ENCODE measurements at places on chromosomes 3 and 15.

DNA sequence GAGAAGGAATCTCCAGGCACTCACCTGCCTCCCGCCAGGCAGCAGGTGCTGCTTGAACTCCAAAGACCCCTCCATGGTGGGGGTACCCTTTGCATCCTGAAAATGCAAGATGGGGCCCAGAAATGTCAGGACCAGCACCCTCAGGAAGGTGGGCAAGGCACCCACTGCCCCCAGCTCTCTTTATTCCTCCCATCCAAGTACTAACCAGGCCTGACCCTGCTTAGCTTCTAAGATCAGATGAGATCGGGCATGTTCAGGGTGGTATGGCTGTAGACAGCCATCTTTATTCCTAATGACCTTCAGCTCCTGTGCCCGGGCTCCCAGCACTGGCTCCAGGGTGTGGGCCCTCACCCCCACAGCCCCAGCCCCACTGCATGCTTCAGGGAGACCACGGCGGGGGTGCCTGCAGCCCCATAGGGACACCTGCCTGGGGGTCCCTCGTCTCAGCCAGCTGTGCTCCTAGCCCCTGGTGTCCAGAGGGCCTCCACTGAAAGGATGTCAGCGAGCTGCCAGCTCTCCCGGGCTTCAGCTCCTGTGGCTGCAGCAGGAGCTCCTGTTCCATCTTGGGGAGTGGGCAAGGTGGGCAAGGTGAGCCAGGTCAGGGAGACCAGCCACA lies 13.2 kb downstream of the PLA2G4B start:
- no peak for DNase-seq

DNA sequence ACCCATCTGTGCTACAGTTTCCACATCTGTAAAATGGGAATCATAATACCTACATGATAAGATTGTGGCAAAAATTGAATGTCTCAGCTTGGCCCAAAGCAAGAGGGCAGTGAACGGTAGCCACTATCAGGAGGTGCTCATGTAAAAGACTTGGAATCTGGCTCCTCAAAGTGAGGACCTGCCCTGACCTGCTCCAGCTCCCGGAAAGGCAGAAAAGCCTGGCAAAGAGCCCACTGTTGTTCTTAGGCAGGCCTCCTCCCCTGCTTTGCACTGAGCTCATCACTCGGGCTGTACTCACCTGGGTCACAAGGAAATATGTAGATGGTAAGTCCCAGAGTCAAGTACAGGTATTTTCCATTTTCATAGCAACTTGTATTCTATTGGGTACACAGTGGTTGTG lies 250.7 kb upstream of the TBL1XR1 start:
- no peak for DNase-seq

- DNase-seq = no peak
Measured at GRCh38 chr3:36893137-36893557, 51.7 kb downstream of the TRANK1 start.

GRCh38 chr3:129119365-129120100 lies 2.1 kb downstream of the RAB43 start:
- no peak for DNase-seq

DNA sequence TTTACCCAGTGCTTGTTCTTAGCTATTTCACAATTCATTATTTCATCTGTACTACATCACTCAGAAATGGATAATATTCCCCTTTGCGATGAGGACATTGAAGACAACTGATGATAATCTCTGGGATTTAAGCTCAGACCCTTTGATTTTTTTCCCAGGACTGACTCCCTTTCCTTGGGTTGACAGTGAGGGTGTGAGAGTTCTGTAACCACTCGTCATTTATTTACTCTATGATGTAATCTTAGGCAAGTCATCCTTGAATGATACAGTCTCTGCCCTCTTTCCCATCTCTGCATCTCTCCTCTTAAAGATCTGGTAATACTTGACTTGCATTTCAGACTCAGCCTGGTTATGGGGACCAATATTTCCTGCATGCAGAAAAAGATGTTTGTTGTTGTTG lies 1041.7 kb downstream of the AGBL1 start:
- no peak for DNase-seq

DNA sequence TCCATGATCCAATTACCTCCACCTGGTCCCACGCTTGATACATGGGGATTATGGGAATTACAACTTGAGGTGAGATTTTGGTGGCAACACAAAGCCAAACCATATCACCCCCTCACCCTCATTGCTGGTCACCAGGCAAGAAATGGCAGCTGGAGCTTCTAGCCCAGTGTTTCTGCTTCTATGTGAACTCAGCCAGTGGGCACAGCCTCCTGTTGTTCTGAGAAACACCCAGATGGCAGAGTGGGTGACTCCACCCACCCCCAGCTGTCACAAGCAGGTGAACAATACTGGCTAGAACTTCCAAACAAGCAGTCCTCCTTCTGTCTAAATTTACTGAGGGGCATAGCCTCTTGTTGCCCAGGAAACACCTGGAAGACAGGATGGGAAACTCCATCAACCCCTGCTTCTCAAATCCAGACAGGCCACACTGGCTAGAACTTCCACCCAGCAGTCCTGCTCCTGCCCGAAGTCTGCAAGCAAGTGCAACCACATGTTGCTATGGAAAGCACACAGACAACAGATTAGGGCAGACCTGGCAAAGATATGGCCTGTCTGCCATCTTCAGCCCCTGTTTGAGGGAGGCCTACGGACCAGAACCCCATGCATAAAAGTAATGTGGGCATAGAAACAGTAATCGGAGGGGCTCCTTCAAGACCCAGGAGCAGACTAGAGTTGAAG lies 114.1 kb downstream of the DTWD1 start:
- no peak for DNase-seq

DNA sequence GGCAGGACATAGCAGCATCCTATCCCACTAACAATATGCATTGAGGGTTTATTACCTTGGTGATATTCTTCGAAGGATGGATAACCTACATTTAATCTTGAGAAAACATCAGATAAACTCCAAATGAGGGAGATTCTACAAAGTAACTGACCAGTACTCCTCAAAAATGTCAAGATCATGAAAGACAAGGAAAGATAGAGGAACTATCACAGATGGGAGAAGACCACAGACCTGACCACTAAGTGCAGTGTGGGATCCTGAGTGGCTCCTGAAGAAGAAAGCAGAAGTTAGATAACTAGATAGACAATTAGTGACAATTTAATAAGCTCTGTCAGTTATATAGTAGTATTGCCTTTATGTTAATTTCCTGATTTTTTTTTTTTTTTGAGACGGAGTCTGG lies 17.7 kb upstream of the CGNL1 start:
- no peak for DNase-seq

DNA sequence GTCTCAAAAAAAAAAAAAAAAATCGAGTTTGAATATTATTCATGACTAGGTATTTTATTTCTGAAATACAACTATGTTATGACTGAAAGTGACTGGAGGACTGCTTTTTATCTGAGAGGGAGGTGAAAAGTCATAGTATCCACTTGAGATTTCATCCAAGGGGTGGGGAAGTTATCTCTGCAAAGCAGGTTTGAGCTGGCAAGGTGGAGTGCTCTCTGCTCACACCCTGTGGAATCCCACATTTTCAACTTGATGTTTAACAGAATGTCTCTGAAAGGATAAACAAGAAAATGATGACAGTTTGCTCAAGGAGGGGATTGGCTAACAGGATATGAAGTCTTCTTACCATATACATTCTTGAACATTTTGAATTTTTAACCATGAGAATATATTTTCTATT lies 27.3 kb upstream of the SEC62 start:
- no peak for DNase-seq

GRCh38 chr3:123816673-123817207 lies 67.4 kb downstream of the MYLK start:
- no peak for DNase-seq

GRCh38 chr15:58546066-58546591 lies 114.3 kb downstream of the LIPC start:
- DNase-seq = no peak

GRCh38 chr15:52808996-52809395 lies 18.9 kb upstream of the ONECUT1 start:
- DNase-seq = no peak

DNA sequence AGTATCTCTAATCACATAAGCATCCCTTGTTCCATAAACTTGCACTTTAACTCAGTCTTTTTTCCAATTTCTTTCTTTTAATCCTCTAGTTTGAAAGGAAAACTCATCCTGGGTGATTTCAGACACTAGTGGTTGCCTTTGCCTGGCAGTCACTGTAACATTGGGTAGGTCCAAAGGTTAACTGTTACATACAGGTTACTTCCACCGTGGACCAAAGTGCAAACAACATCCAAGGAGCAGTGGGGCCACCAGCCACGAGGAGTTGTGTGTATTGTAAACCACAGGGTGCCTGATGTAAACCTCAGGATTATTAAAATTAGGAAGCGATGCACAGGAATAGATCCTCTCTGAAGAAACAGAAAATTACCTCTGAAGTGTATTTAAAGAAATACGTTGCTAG lies 75.0 kb downstream of the HCN4 start:
- DNase-seq = no peak

GRCh38 chr3:132421832-132422231 lies 4.5 kb downstream of the DNAJC13 start:
- no peak for DNase-seq

DNA sequence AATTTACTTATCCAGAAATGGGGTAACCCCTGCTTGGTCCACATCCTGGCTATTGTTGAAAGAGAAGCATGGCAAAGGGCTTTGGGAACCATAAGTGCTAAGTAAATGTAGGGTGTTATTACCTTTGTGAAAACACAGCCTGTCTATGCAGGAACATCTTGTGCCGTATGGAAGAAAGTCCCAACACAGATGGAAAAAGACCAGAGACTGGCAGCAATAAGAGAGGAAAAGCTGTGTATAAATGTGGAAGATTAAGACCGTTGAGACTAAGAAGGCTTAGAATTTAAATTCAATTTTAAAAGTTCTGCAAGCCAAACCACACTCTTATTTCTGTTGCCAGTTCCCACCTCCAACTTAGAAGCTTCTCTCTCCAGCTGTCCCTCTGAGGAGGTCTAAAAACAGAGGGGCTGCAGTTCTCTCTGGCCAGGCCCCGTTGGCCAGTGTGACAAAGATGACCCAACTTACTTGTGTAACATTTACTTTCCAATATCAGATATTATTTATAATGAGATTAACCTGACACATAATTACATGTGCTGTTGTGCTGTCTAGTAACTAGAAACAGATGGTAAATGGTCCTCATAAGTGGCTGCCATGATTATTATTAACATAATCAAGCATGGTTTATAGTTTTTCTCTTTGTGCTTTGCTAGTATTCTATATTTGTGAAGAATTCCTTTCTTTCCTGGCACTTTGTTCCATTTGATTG lies 7.0 kb downstream of the MINDY4B start:
- DNase-seq = no peak

- DNase-seq = no peak
Measured at GRCh38 chr3:123267821-123268220, 66.1 kb downstream of the SEC22A start.

DNA sequence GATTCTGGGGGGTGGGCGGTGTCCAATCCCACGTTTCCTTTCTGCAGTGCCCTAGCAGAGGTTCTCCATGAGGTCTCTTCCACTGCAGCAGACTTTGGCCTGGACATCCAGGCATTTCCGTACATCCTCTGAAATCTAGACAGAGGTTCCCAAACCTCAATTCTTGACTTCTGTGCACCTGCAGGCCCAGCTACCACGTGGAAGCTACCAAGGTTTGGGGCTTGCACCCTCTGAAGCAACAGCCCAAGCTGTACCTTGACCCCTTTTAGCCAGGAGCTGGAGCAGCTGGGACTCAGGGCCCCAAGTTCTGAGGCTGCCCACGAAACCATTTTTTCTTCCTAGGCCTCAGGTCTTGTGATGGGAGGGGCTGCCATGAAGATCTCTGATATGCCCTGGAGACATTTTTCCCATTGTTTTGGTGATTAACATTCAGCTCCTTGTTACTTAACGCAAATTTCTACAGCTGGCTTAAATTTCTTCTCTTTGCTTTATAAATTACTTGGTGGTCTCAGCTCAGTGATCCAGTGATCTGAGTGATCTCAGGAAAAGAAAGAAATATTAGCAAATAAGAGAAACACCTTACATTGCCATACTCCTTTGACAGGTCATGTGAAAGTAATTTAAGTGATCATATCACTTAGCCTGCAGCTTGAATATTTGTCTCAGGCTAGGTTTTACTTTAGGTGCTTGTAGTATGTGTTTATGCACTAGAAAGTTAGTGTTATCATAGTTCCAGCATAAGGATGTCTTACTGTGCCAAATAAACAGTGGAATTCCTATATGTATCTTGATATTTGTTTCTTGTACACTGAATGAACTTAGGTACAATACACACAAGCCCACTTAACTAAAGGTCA lies 3.0 kb downstream of the SNAP23 start:
- no peak for DNase-seq

GRCh38 chr3:193489949-193490348 lies 64.7 kb downstream of the ATP13A4 start:
- DNase-seq = no peak

DNA sequence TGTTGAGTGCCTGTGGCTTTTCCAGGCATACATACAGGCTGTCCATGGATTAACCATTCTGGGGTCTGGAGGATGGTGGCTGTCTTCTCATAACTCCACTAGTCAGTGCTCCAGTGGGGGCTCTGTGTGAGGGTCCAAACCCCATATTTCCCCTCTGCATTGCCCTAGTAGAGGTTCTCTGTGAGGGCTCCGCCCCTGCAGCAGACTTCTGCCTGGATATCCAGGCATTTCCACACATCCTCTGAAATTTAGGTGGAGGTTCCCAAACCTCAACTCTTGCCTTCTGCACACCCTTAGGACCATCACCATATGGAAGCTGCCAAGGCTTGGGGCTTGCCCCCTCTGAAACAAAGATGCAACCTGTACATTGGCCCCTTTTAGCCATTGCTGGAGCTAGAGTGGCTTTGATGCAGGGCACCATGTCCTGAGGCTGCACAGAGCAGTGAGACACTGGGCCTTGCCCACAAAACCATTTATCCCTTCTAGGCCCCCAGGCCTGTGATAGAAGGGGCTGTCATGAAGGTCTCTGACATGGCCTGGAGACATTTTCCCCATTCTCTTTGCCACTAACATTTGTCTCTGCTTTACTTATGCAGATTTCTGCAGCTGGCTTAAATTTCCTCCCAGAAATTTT lies 400.1 kb upstream of the MDFIC2 start:
- DNase-seq = no peak

GRCh38 chr3:173869766-173870165 lies 472.2 kb downstream of the NLGN1 start:
- no peak for DNase-seq

DNA sequence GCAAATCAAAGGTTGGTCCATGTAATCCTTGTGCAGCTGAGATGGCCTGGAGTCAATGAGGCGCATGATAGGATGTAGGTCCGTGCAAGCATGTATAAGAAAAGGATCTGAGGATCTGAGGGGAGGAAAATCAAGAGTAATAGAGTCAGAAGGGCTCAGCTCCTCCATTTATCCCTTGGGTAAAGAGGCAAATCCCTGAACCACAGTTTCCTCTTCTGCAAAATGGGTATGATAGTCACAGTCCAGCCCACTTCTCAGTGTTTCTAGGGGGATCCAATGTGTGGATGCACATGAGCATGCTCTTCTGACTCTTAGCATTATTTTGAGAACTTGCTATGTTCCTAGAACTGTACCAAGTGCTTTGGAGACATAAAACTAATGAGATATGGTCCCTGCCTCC lies 67.9 kb downstream of the BFSP2 start:
- no peak for DNase-seq

- DNase-seq = no peak
Measured at GRCh38 chr3:124999317-124999716, 56.5 kb downstream of the HEG1 start.

All from NT2/D1 (cell line).